ENCODE measurements at places on chromosomes 11 and 22.
A peak's percentile ranks its signal among the peaks of the same experiment; 100 is the strongest.

GRCh38 chr22:22045571-22046335 is 63.2 kb upstream of the TOP3B start:
- DNase-seq: no peak

DNA sequence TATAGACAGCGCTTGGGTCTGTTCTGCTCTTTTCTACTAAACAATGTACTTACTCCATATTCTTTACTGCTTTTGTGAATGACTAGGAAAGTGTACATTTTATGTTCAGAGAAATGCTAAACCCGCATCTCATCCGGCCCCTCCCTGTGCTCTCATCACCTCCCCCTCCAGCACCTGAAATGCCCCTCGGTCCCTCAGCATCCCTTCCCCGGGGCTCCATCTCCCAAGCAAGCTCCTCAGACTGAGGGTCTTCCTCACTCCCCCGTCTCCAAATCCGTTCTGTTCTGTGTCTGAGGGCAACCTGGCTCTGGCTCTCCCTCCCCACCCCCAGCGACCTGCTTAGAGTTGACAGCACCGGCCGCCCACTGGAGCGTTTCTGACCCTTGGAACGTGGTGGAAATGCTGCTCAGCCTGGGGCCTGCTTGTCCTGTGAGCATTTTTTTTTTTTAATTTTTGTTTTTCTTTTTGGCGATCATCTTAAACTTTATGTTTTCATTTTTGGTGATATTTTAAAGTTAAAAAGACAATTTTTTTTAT is 1.4 kb downstream of the SELENOO start:
- no peak for DNase-seq

- peak; percentile 63 for DNase-seq
These were observed 1.1 kb downstream of the CDC42EP1 start for GRCh38 chr22:37561212-37562048.

DNA sequence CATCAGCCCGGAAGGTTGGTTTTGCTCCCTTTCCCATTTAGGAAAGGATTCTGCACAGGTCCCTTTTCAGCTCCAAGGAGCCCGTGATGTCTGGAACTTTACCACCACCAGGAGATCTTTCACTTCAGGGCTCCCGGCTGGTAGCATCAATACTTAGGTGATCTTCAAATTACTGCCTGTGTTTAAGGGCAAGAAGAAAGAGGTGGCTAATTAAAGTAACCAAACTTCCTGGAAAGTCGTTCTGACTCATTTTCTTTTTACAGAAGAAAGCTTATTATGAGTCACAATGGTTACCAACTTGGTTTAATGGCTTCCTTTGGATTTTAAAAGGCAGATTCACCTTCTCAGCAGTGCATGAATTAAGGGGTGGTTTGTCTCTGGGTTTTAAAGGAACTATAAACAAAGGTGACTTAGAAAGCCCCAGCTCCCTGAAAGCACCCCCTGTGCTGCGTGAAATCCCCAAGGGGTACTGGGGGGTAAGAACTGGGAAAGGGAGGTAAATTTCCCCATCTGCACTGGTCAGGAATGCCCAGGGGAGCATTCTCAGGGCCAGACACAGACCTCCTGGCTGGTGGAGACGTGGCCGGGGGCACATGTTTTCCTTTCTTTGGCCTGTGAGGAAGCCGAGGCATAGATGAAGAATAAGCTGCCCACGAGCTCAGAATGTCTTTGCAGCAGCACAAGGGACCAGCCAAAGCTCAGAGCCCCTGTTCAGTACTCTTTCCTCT is 8.8 kb downstream of the POU2F3 start:
- DNase-seq: no peak

GRCh38 chr11:35458846-35459245 is 39.5 kb upstream of the SLC1A2 start:
- no peak for DNase-seq
